ENCODE measurements at places on chromosomes 7 and 10.

DNA sequence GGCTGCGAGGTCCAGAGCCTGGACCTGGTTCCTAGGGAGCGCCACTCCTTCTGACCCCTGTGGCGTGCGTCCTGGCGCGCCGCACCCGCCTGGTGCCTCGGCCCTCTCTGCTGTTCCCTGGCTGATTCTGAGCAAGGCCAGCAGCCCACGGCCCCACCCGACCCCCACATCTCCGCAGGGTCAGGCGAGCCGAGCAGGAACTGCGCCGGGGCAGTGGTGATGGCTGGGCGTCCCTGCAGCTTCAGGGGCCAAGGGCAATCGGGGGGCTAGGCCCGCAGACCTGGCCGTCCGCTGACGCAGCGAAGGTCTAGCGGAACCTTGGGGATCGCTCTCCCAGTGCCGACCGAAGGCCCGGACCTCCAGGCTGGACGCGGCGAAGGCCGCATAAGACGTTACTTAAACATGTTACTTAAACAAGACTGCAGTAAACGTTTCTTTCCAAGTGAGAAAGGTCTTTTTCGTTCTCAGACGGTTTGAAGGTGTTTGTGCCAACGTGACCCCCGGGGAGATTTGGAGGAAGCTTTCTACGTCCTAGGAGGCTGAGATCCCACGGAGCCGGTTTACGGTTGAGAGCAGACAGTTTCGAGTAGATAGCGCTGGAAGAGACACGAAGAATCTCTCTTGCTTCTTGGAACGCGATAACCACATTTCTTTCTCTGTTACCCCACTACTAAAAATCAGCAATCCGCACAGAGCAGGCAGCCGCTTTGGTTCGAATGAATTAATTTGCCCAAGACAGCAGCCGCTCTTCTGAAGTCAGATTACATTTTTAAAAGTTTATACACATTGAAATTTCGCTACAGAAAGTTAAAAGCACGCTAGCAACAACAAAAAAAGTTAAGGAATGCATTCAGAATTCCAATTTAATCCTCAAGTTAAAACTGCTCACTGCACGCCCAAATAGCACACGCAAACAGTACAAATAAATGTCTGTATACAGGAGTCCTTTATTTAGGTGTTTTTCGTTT lies 4.9 kb upstream of the NKX2-3 start:
- DNase-seq, result no peak

DNA sequence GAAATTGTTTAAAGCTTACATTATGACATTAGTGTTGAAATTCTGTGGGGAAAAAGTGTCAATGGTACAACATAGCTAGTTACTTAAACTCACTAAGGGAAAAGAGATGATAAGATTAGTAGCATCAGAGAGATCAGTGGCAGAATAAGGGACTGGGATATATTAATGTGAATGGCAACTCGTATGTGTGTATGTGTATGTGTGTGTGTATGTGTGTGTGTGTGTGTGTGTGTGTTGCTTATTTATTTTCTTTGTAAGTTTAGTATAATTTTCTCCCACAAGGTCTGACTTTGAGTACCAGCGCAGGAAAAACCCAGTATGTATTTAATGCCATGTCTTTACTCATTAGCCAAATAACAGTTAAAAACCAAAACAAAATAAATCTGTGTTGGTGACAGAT lies 256.1 kb downstream of the ARHGAP21 start:
- no peak for DNase-seq

- no peak for DNase-seq
Observed at GRCh38 chr10:113872139-113873030, 17.9 kb downstream of the NHLRC2 start.

GRCh38 chr10:110679486-110680272 lies 35.5 kb downstream of the RBM20 start:
- no peak for DNase-seq

- no peak for DNase-seq
Observed at GRCh38 chr7:18940593-18941134, 176.8 kb downstream of the TWIST1 start.

DNA sequence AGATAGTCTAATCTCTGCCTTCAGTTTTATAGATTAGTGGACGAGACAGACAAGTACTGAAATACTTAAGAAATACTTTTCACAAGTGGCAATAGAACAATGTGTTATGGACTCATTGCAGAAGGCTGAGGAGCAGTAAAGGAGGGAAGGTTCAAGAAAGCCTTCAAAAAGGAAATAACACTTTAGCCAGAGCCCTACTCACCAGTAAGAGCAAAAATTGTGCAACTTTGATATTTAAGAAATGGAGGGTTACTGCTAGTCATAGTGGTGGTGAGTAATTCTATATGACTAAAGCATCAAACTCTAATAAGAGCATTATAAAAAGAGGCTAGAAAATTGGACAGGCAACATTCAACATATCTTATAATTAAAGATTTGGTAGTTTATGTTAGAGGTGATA lies 28.8 kb downstream of the PTPN12 start:
- no peak for DNase-seq

DNA sequence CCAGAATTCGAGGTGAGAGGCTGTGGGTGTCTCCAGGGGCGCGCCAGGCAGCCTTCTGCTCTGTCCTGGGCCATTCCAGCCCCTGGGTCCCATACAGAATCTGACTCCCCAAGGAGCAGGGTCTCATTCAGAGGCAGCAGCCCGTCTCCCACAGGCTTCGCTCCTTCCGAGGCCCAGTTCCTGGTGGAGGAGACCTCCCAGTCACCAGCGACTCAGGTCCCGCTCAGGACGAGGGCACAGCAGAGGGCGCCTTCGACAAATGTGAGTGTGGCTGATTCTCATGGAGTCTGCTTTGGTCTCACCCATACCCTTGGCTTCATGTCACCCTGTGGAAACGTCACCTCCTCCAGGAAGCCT lies 81.8 kb upstream of the GPR26 start:
- no peak for DNase-seq

Data from stimulated activated CD8-positive, alpha-beta memory T cell treated with anti-CD3 and anti-CD28 coated beads, Interleukin-4, amount 100 ng/mL, for 1 hour (primary cell).